Smooth muscle cell of the brain vasculature (primary cell): ENCODE measurements at places on chromosomes 4 and X.

DNA sequence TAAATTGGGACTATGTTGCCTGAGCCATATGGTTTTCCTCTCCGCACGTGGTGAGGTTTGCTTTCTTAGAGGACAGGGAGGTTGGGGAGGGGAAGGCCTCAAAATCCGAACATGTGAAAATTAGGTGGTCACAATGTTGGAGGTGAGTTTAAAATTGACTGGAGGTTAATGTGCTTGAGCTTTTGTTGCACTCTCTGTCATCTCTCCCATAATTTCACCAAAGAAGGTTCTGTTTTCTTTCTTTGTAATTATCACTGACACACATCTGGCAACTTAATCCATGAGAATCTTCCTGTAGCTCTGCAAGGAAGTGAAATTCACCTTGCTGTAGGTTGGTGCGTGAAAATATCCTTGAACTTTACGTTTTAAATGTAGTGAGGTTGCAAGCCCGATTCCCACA lies 225.5 kb downstream of the PDGFC start:
- DNase-seq: no peak

GRCh38 chr4:2083116-2083825 lies 24.1 kb downstream of the NAT8L start:
- DNase-seq: no peak

DNA sequence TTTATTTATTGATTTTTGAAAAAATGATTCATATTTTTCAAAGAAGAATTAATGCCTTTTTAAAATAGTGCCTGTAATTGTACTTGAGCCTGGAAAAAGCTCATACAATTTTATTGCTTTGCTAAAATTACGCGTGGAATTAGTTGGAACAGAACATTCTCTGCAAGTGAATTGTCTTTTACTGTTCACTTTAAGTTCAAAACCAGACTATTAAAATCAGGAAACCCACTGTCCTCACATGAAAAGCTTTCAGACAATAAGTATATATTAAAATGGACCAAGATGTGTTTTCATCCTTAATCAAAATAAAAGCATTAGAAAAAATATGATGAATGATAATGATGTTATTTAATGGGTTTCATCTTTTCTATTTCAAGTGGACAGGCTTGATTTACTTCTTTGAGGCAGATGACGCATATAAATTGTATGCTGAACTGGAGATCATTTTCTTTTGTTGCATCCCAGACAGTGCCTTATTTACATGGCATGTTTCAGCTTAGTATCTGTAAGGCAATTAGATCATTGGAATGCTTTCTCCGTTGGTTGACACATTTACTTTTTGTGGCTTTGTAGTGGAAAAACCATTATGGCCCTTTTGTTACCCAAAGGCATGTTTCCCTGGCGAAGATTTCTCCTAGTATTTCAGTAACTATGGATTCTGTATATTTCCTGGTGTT lies 299.0 kb upstream of the MAGEC2 start:
- no peak for DNase-seq

- no peak for DNase-seq
These were observed 47.8 kb downstream of the APELA start for GRCh38 chr4:164924670-164925238.

GRCh38 chr4:95061220-95061619 lies 303.5 kb downstream of the BMPR1B start:
- DNase-seq: no peak

GRCh38 chr4:57373991-57374390 lies 263.8 kb upstream of the IGFBP7 start:
- DNase-seq: no peak

GRCh38 chr4:6343939-6344408 lies 74.3 kb downstream of the WFS1 start:
- DNase-seq: no peak

GRCh38 chr4:119106036-119107000 lies 29.3 kb upstream of the MYOZ2 start:
- DNase-seq: no peak

DNA sequence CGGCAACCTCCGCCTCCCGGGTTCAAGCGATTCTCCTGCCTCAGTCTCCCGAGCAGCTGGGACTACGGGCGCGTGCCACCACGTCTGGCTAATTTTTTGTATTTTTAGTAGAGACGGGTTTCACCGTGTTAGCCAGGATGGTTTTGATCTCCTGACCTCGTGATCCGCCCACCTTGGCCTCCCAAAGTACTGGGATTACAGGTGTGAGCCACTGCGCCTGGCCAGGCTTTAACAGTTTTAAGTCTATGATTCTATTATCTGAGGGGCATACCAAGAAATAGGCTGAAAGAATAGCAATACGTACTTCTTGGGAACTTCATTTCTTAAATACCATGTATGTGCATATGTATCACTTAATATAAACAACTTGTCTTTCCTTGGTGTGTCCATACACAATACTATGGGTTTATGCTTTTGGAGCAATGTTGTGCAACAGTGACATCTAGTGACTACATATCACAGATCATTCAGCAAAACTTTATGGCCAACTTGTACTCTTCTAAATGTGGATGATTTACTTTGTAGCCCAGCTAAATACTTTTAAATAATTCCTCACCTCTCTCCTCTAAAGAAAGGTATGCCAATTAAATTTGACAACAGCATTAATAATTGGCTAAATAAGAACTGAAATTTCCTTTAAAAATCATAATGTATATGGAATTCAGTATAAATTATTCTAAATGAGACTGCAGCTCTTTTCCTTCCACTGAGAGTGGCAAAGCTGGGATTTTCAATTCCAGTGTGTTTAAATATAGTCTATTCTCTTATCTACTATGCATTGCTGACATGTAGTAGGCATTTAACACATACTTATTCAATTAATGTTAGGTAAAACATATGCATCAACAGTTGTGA lies 10.4 kb downstream of the SLC9B1 start:
- DNase-seq: peak; percentile 57
